ENCODE measurements at places on chromosomes 3 and 15.

- peak; percentile 54 for DNase-seq
Measured at GRCh38 chr15:58393241-58393662, 38.5 kb upstream of the LIPC start.

DNA sequence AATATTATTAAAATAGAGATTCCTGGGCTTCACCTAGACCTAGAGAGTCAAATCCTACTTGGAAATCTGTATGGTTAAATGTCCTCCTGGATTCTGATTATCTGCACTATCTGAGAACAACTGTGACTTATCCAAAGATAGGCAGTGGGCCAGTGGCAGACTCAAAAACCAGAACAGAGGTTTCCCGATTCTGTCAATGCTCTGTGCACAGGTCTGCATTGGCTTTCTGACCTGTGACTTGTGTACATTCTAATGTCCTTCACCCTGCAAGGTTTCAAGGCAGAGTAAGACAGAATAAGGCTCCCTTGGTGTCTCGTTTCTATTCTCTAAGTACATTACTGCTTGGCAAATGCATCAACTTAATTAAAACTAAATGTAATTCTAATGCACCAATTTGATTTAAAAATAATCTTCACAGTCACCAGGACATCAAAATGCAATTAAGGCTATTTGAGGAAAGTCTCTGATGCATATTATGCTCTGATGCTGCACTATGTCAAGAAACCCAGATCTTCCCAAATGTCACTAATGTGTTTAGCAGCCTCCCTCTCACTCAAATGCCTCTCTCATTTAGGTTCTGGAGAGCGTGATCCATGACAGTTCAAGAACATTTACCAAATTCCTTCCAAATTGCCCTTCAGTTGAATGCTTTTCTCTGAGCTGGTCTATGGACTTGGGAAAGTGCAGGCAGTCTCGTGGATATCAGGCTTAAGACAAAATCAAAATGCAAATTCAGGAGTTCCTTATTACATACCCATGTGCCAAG is 140.1 kb downstream of the STAC start:
- no peak for DNase-seq

- DNase-seq = peak; percentile 57
Measured at GRCh38 chr15:48693484-48693883, 48.0 kb upstream of the FBN1 start.

- no peak for DNase-seq
Measured at GRCh38 chr3:30620402-30621360, 14.3 kb downstream of the TGFBR2 start.

GRCh38 chr15:66772604-66773128 is 70.6 kb downstream of the SMAD6 start:
- no peak for DNase-seq

DNA sequence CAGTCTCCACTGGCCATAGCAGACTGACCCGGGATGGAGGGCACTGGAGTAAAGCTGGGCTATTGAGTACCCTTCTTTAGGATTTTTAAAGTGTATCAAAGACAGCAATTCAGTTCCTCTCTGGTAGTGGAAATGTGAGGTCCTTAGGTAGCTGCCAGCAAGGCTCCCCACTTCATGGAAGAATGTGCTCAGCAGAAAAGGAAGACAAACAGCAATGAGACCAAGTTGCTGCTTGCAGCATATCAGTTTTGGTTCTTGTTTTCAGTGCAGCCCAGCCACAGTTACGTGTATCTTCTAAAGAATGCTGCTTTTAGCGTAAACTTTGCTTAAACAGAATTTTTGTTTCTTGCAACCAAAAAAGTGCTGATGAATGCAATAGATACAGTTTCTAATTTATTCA is 374.0 kb upstream of the CBLB start:
- DNase-seq = no peak

DNA sequence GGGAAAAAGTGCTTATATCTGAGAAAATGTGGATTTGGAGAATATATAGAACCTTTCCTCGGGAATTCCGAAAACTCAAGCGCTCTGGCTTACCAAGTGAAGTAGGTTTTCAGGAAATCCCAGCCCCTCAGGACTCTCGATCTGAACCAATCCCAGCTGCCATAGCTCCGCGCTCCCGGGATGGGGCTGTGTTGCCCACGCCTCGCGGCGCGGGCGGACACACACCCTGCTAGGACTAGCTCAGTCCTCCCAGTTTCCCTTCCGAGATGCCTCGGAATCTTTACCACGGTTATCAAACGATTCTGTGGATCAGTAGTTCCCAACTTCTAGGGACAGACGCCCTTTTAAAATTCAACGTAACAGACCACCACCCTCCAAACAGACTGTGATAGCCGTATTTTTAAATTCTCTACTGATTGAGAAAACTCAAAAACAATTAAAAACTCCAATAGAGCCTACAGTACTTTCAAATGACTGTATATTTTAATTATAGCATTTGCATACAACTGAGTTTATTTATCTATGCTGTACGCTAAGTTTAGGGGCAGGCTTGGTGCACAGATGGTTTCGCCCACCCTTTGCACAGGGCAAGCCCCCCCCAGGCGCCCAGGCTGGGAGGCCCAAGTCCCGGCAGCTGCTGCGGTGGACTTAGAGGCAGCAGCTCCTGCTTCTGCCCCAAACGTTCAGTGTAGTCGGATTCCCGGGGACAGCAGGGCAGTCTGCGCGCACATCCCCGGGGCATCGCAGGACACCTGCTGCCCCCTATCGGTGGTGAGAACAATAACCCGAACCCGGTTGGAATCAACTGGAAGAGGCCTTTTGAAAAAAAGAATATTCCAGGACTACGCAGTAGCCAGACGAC is 52.3 kb downstream of the CCDC54 start:
- peak; percentile 94 for DNase-seq

DNA sequence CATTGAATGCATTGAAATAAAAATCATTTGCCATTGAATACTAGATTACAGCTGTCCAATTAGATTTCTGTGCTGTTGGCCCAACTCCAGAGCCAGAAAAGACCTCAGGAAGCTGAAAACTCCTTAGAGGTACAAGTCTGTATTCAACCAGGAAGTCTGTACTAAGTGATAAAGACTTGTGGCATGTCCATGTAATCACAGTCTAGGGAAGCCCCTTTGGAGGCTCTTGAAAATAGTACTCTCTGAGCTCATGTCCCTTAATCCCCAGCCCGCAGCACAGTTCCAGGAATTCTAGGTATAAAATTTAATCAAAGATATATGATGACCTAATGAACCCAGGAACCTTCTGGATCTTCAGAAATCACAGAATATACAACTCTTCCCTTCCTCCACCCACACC is 279.4 kb downstream of the RSL24D1 start:
- no peak for DNase-seq

DNA sequence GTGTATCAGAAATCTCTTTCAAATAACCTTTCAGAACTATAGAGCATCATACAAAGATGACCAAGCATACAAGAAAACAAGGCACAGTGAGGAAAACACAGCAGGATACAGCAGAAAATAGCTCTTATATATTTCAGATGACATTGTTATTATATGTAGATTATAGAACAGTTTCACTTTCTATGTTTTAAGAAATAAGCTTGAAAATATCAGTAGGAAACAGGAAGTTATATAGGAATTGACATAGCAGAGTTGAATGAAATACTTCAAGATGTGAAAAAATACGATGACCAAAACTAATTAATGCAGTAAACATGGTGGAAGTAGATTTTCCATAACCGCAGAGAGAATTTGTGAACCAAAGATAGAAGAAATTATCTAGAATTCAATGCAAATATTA is 75.2 kb downstream of the LYSMD4 start:
- DNase-seq = no peak

DNA sequence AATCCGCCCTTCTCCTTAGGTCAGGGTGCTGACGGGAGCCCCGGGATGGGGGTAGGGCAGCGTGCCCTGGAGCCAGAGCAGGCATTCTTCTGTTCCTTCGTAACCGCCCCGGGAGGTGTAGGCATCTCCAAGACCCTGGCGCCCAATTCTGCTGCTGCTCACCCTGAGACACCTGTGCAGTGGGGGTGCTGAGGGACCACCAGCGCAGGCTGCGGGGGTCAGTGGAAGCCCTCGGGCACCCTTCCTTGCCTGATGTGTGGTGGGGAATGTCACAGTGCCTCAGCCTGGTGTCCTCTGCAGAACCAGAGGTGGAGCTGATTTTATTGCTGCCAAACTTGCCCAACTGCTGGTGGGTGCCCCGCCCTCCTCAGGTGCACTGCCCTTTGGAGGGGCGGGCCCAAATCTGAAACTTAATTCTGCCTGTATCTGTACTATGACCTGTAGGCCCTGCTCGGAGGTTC is 7.3 kb downstream of the CSK start:
- DNase-seq = no peak

DNA sequence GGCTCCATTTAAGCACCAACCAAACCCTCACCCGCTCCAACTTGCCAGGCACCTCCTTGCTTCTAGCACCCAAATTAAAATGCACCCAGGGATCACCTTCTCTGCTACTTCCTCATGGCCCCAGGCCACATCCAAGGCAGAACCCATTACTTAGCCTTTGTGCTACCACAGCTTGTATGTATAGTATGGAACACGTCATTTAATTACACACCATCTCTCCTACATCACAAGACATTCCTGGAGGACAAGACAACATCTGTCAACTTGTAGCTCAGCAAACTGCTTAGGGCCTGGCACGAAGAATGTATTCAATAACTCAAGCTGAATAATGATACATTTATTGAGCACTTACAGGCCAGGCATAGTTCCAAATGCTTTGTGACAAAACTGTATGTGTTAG is 23.3 kb downstream of the ZDHHC3 start:
- no peak for DNase-seq

DNA sequence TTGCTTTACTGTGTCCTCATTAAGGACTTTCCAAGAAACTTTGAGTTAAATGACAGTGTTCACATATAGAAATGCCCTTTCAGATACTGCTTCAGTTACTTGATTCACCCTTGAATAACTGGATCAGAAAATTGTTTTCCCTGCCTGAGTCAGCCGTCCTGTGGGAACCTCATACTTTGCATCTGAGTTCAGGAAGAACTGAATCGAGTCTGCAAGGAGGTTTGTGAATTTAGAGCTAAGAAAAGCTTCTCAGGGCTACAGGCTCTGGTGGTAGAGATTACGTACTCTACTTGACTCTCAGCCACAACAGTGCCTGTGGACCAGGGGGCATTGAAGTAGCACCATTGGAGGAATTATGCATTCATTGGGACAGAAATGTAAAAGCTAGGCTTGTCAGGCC is 252.4 kb upstream of the C2CD4B start:
- DNase-seq = no peak

GRCh38 chr3:194007592-194008337 is 128.2 kb upstream of the HES1 start:
- DNase-seq = no peak

GRCh38 chr3:152225201-152225600 is 43.5 kb upstream of the MBNL1 start:
- peak; percentile 36 for DNase-seq

GRCh38 chr3:85737846-85738245 is 779.1 kb downstream of the CADM2 start:
- no peak for DNase-seq

Measured in choroid plexus epithelial cell (primary cell).